Kasumi-1 (cell line): ENCODE measurements at places on chromosomes 16 and 17.

DNA sequence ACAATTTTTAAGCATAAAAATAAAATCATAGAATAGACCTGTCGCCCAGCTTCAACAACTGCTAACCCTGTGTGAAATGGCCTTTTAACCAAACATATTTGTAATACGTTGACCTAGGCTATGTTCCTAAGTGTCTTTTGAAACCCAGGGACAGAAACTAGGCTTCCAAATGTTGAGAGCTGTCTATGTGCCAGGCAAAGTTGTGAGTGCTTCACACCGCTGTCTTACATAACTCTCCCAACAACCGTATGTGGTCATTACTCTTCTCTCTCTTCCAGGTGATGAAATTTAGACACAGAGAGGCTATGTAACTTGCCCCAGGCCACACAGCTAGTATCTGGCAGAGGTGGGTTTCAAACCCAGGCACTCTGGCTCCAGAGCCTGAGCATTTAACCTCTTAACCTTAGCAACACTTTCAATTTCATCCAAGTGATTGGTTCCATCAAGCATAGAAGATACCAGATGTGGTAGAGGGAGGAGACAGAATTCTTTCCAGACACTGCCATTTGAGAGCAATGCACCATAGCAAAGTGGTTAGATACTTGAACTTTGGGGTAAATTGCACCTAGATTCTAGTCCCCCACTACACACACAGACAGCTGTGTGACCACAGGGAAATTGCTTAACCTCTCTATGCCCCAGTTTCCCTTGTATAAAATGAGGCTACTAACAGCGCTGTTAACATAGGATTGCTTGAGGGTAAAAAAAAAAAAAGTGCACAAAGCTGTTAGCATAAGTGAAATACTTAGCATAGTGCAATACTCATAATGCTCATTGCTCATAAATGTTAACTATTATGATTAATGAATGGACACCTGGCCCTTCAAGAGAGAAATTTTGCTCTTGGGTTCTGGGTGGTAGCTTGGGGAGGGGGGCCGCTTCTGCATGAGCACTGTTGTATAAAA lies 160.6 kb downstream of the IRX3 start:
- no peak for DNase-seq

- no peak for DNase-seq
Observed at GRCh38 chr17:34399725-34400124, 36.7 kb upstream of the CCL1 start.

- DNase-seq: peak; percentile 45
Observed at GRCh38 chr16:29745121-29745852, 503 bp downstream of the C16orf54 start.

DNA sequence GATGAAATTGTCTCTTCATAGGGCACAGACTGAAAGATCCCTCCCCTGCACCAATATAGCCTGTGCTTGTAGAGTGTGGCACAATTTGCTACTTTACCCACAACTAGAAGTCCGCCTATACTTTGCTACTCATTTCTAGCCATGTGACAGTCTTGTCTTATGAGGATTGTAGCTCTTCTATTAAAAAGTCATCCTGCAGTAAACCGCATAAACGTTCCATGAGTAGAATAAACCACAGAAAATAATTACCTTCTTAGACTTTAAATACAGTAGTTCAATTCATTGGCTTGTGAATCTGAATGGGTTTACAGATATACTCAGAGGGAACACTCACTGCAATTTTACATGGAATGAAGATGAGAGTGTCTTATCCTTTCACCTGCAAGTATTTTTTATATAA lies 4.4 kb downstream of the KRT27 start:
- no peak for DNase-seq
